Stimulated activated CD4-positive, alpha-beta T cell treated with anti-CD3 and anti-CD28 coated beads, Interleukin-15, amount 100 ng/mL, for 1 hour (primary cell): ENCODE measurements at places on chromosomes 11 and 22.

- no peak for DNase-seq
Observed at GRCh38 chr11:95831198-95831883, 41.0 kb downstream of the CEP57 start.

GRCh38 chr11:27693398-27693797, 6.9 kb downstream of the BDNF start:
- DNase-seq, result no peak

GRCh38 chr11:18115360-18116127, 9.7 kb upstream of the SAAL1 start:
- DNase-seq, result peak; percentile 29

GRCh38 chr11:85955531-85955930, 100.3 kb downstream of the CCDC83 start:
- no peak for DNase-seq

DNA sequence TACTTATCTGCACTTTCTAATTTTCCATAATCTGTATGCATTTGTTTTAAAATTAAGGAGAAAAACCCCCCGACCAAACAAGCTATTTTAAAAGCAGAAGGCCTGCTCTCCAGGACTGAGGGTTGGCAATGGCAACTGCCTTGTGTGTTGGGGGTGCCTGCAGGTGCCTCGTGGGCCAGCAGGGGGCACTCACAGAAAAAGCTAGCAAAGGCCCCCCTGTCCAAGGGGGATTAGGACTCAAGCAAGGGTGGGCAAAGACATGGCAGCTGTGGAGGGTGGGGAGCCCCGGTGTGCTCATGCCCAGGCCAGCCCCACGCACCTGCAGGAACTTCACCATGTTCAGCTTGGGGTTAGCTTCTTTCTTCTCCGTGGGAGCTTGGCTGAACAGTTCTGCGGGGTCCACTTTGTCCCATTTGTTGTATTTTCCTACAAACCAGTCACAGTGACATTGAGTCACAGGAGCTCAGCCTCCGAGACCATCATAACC, 10.3 kb downstream of the TOP3B start:
- no peak for DNase-seq

DNA sequence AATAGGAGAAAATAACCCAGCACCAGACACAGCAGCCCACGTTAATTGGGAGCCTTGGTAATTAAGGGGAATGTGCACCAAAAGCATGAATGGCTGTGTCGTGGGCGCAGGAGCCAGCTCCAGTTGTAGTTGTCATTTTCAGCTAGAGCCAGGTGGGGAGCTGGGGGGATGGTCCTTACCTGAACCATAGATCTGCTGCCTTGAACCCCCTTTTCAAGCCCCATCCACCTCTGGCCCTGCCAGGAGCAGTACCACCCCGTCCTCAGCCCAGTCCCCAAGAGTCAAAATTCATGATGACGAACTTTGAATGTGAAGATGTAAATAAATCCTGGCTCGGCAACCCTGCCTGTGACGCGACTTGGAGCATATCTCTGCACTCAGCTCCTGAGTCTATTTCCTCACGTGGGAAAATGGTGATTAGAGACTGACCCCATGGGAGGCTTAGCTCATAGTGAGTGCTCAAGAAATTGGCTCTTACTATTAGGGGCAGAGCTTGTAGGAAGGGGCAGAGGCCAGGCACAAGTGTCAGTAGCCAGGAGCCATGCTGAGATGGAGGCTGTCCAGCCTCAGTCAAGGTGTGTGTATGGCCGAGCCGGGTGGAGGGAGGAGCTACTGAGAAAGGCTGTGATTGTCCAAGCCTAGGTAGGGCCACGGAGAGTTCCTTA, 794 bp upstream of the FXYD6 start:
- DNase-seq, result no peak

DNA sequence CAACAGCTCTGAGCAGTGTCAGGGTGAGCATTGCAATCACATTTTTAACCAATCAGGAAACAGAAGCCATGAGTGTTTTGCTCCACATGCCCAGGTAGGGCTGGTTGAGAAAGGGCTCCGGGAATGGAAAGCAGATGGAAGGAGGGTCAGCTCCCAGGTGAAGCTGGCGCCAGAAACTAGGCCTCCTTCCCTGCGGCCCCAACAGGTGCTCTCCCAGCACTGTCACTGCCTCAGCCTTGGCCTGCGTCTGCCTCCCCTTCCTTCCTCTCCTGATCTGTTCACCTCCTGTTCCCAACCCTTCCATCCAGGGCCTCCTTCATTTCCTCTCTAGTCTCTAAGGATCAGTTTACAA, 4.6 kb upstream of the VSIG10L2 start:
- no peak for DNase-seq

DNA sequence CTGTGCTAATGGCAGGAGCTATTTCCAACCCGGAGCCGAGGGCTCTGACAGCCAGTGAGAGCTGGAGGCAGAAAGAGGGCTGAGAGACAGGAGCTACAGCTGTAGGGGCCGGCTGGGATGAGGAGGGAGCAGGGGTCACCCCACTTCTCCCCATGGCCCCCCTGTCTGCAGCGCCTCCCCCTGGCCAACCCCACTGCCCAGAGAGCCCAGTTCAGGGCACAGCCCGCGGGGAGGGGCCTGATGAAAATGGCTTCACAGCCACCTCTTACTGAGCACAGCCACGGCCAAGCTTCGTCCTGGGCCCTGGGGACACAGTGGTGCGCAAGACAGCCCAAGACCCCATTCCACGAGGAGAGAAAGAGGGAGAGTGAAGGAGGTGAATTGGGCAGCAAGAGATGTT, 27.9 kb downstream of the RPL3 start:
- DNase-seq, result no peak

DNA sequence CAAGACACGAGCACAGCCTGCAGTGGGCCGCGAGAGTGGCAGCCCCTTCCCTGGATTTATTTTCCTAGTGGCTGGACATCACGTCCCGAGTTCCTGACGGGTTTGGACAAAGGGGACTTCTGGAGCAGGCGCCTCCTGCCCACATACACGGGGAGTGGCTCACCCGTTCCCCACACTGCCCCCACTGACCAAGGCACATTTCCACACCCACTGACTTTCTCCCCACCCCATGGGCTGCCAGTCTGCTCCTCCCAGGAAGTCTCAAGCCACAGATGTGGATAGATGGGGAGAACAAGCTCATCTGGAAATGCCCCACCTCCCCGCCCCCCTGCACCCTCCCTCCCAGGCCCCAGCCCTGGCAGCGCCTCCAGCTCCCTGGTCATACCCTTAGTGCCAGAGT, 34.0 kb upstream of the FADD start:
- no peak for DNase-seq

DNA sequence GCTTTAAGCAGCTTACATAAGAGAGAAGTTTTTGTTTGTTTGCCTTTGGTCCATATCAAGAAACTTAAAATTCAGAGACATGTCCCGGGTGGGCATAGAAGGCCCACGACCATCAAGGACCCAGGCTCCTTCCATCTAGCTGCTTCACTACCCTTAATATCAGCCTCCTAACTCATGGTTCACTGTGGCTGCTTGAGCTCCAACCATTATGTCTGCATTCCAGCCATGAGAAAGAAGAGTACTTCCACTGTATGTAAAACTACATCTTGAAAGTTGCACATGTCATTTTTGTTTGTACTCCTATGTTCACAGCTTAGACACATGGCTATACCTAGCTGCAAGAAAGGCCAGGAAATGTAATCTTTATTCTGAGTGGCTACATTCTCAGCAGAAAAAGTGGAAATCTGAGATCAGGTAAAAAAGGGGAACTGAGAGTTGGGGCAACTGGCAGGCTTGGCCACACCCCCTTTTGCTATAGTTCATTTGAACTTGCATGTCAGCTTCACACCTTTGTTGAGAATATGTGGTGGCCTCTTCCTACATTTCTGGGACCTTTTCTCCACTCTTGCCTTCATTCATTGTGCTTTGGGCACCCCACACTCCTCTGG, 81.3 kb upstream of the TP53I11 start:
- no peak for DNase-seq

DNA sequence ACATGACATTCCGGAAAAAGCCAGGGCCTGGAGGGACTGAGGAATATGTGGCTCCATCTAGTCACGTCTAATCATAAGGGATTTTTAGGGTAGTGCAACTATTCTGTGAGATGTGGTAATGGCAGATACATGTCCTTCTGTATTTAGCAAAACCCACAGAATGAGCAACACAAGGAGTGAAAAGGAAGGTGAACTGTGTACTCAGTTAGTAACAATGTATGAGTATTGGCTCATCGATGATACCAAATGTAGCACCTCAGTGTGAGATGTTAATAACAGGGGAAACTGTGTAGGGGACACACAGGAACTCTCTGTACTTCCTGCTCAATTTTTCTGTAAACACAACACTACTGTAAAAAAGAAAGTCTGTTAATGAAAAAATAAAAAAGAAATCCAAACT, 42.0 kb upstream of the CARS1 start:
- no peak for DNase-seq

- DNase-seq, result no peak
Observed at GRCh38 chr11:76578654-76579055, 91.9 kb downstream of the LRRC32 start.

- no peak for DNase-seq
Observed at GRCh38 chr11:13745165-13745564, 76.7 kb downstream of the FAR1 start.

GRCh38 chr22:24564376-24565058, 8.7 kb downstream of the SNRPD3 start:
- DNase-seq, result no peak

GRCh38 chr22:32788904-32789624, 12.4 kb upstream of the TIMP3 start:
- DNase-seq, result no peak
